ENCODE measurements at places on chromosomes 3 and 15. TPM values are rescaled to one million over a fixed set of nuclear protein-coding genes. Genes with fewer than 3 reads are reported as not detected.

- peak; percentile 57 for DNase-seq
These were observed 574 bp downstream of the CHST2 start for GRCh38 chr3:143119974-143120715.

- peak; percentile 47 for DNase-seq
These were observed 186.5 kb downstream of the FOXP1 start for GRCh38 chr3:71397046-71397445.

DNA sequence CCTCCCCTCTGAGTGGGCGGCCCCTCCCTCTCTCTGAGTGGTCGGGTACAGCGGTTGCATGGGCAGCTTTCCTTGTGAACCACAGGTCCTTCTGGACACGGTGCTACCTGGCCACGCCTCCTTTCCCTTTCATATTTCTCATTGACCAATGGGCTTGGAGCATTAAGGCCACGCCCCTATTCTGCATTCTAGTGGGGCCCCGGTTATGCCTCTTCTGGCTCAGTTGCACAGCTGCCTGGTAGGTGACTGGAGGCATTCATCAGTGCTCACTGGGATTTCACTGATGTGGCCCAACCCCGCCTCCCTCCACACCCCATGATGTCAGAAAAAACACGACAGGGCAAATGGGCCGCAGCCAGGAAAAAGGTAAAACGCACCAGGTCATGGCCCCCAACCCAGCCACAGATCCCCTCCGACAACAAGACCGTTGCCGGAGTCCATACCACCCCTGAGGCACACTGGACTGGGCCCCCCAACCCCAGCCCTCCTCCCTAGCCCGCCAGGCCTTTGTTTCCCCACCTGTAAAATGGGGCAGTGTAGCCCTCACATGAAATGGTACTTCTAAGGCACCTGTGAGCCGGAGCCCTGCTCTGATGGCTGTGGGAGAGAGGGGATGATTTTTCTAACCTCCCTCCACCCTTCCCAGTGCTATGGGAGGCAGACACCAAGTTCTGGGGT is 26.3 kb downstream of the NGRN start:
- DNase-seq, result peak; percentile 35

GRCh38 chr15:63135804-63136203 is 14.1 kb downstream of the LACTB start:
- no peak for DNase-seq

DNA sequence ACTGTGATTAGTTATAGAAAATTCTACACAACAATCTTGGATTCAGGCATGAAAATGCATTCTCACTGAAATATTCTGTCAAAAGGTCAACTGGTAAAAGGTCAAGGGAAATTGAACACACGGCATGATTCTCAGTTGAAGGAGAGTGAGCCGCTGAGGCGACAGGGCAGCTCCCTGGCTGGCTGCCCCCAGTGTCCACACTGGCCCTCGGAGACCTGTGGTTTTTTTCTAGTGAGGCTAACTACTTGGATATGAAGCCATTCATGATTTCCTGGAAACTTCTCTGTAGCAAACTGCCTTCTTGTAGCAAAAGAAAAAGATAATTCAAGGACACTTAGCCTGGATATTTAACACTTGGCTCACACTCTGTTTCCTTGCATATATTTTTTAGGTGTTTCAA is 37.2 kb downstream of the AADACL2 start:
- DNase-seq, result no peak

GRCh38 chr3:182979674-182980191 is 605 bp downstream of the DCUN1D1 start:
- peak; percentile 63 for DNase-seq

DNA sequence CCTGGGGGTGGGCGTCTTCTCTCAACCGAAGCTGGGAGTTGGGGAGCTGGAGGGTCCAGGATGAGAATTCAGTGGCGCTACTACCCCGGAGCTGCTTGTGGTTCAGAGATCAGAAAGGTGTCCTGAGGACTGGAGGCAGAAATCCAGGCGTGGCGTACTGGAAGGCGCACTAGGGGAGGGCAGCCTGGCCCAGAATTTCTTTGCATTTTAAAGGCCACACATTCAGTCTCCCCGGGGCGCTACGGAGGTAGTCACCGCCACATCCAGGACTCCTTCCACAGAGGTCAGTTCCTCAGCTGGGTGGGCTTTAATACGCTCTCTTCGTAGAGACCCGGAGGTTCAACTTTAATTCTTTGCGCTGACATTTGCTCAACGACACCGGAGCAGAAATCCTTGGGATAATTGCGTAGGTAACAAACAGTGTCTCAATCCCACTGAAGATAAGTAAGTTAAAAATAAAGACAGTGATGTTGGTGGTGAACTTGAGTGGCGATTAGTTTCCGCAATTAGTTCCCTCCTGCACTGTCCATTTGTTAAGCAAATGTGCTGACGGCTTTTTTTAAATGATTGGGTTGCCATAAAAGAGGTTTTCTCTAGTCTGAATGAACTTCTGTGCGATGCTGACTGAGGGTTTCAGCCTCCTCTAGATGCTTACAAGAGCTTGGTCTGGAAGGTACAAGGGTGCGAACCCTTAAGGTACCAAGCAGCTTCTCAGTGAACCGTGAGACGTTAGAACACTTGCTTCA is 535 bp downstream of the MCTP2 start:
- DNase-seq, result peak; percentile 57

- DNase-seq, result no peak
These were observed 41.3 kb downstream of the TXNRD3 start for GRCh38 chr3:126613479-126614188.

DNA sequence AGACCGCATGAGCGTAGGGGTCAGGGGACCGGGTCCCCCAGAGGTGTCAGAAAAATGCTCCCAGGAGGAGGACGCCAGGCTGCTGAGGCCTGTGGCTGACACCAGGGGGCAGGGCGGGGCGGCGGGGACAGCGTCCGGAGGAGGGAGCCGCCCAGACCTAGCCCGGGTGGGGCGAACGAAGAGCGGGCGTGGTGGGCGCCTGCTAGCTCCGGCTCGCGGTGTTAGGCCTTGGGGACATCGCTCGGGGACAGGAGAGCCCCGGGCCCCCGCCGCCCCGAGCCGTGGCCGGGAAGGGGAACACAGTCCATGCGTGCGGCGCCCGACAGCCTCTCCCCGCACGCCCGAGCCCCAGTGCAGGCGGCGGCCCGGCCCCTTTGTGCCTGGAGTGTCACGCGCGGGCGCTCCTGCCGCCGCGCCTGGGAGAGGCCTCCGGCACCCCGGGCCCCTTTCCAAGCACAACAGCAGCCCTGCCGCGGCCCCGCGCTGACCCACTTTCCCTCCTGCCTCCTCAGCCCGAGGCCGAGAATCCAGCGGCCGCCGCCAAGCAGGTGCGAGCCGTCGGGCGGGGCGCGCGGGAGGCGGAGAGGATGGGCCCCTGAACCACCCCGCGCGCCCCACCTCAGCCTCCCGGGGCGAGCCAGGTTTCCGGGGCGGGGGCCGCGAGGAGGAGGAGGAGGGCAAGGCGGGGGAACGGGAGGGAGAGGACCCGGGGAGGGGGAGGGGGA is 111.0 kb upstream of the KLF13 start:
- peak; percentile 90 for DNase-seq

GRCh38 chr3:122577409-122578031 is at the start of gene PARP15:
Gene PARP15, plus strand, starts transcription at chr3:122577650. Its CDS starts 18 bp downstream, at chr3:122577668.
- peak; percentile 68 for DNase-seq

- DNase-seq, result no peak
These were observed 19.4 kb upstream of the PLCL2 start for GRCh38 chr3:16865335-16865734.

DNA sequence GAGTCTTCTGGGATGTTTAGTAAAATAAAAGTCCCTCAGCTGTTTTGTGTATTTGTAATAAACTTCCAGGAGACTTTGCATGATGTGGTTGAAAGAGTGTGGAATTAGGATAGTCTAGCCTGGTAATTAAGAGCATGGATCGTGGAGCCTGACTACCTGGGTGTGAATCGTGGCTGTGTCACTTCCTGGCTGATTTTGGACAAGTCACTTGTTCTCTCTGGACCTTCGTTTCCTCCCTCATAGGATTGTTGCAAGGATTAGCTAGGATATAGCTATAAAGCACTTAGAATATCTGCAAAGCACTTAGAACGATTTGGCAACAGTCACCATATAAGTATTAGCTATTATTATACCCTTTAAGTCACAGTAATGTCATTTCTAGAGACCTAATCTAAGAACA is 40.2 kb downstream of the SLMAP start:
- DNase-seq, result no peak

The TADA3 gene
- 45.6 TPM for total RNA-seq

DNA sequence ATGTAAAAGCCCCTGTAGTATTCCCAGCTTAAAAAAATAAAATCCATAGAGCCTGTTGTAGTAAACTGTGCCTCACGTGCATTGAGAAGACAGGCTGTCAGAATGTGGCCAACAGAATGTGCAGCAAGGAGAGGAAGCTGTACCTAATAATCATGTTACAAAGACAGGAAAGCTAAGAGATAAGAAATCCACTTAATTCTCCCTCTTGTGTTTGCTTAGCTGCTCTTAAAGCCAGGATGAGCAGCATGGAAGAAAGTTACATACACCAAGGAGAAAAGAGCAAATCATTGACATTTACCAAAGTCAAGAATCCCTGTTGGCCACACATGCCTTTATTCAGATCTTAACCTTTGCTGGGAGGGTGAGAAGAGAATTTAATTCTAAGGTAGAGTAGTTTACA is 85.9 kb downstream of the TNIK start:
- DNase-seq, result no peak

The RASGRF1 gene
- total RNA-seq, result 9.4 TPM

DNA sequence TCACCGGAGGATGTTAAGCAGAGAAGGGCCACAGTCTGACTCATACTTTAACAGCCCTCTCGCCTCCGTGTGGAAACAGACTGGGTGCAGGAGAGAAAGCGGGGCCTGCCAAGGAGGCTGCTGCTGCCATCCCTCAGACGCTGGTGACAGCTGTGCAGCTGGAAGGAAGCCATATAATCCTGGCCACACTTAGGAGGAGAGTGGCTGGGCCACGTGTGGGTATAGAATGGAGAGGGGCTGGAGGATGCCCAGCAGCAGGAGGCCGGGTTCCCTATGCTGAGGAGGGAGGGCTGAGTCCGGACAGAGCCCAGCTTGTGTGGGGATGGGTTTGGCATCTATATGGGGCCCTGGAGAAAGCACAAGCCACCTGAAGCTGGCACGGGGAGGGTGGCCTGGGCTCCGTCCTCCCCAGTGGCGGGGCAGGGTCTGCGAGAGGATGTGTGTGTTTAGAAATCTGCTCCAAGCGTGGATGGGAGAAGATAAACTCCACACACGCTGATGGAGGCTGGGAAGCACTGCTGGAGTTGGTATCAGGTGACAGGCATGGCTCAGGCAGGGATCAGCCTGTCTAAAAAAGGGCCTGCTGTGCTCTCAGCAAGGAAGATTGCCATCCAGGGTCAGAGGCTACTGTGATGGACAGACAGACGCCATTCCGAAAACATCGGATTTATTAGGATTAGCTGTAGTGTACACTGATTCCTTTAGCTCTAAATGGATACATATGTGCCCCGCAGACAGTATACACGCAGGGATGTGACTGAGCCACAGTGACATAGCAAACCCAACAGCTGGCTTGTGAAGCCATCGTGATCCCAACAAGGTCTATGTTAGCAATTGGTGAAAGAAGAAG is 15.9 kb downstream of the ABTB1 start:
- no peak for DNase-seq

- no peak for DNase-seq
These were observed 164.8 kb upstream of the BHLHE40 start for GRCh38 chr3:4814305-4814903.

The NTRK3 gene
- not detected for total RNA-seq

- peak; percentile 17 for DNase-seq
These were observed 300.6 kb upstream of the KCNH8 start for GRCh38 chr3:18847583-18848197.

The NPAP1 gene
- not detected for total RNA-seq

DNA sequence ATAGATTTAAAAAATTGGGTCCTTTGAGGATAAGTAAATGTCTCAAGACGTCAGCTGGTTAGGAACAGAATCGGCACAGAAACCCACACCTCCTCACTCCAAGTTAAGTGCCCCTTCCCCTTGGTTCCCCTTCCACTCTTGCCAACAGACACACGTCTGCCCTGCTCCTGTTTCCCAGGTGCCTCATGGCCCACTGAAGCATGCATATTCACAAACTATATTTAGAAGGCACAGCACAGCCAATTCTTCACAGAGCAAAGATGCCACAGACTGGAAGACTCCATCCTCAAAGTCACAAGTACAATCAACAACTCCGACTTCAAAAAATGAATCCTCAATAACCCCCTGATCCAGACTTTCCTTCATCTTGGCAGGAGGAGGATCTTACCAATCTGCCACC is 295.4 kb upstream of the NR2F2 start:
- DNase-seq, result no peak
